ENCODE measurements at places on chromosomes 16 and 17.
A peak's percentile ranks its signal among the peaks of the same experiment; 100 is the strongest.

- DNase-seq = peak; percentile 23
Observed at GRCh38 chr16:3576211-3576610, 992 bp downstream of the NLRC3 start.

DNA sequence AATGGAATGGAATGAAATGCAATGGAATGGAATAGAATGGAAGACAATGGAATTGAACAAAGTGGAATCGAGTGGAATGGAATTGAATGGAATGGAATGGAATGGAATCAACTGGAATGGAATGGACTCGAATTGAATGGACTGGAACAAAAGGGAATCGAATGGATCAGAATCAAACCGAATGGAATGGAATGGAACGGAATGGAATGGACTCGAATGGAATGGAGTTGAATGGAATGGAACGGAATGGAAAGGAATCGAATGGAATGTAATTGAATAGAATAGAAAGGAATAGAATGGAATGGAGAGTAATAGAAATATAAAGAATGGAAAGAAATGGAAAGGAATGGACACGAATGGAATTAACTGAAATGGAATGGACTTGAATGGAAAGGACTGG lies 475.2 kb upstream of the WSB1 start:
- no peak for DNase-seq

DNA sequence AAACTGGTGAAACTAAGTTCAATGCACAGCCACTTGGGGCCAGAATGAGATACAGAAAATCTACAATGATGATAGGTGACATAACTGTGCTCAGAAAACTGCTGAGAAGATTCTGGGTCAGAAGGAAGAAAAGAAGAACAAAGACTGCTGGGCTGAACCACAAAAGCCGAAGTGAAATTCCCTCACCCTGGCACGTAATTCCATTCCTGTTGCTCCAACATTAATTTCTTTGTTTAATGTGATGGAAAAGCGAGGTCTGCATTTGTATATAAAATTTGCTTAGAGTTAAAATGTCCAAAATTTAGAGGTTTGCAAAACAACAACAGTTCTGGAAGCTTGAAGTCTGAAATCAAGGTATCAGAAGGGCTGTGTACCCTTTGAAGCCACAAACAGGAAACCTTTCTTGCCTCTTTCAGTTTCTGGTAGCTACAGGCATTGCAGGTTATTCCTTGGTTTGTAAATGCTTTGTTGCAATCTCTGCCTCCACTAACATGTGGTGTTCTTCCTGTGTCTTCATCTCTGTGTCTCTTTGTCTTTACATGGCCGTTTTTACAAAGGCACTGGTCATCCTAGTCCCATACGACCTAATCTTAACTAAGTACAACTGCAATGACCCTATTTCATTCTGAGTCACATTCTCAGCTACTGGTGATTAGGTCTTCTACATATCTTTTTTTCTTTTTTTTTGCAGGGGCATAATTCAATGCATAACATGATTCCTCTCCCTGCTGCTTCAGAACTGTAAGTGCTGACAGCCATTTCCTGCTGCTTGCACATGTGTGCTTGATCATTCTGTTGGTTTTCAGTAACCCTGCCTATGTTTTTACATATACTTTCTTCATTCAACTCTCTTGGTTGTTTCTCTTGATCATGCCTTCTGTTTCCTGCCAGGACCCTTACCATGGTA lies 603.0 kb upstream of the CDH8 start:
- no peak for DNase-seq

DNA sequence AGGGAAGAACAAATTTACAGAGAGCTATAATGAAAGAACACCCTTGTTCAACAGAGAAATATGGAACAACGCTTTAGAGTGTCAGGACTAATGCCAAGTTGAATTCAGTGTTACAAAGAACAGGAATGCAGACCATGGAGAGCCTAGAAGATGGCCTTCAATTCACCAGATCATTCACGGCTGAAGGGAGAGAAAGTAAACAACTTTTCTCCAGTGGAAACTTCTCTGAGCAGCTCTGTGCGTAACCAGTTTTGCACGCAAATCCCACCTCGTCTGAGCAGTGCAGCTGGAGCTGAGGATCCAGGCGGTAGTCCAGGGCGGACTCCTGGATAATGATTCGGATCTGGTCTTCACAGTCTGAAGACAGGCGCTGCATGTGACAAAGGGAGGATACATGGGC lies 40.5 kb upstream of the CLEC18B start:
- no peak for DNase-seq

- DNase-seq = no peak
Observed at GRCh38 chr17:61167075-61167474, 232.6 kb upstream of the TBX2 start.

GRCh38 chr16:8816967-8817655 lies 19.5 kb downstream of the PMM2 start:
- peak; percentile 21 for DNase-seq

DNA sequence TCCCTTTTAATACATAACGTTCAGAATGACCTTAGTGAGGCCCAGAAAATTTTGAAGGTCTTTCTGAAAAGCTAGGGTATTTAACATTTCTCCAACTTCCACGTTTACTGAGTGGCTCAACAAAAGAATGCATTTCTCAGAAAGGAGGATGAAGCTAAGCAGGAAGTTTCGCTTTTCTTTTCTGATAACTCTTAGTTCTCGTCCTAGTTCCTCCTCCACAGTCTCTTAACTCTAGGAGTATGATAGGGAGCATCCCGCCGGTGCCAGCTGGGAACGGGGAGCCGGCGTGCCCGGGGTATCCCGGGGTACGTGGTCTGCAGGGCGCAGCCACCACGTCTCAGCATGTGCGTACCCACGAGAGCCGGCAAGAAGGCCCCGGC lies 363 bp downstream of the KARS1 start:
- no peak for DNase-seq

DNA sequence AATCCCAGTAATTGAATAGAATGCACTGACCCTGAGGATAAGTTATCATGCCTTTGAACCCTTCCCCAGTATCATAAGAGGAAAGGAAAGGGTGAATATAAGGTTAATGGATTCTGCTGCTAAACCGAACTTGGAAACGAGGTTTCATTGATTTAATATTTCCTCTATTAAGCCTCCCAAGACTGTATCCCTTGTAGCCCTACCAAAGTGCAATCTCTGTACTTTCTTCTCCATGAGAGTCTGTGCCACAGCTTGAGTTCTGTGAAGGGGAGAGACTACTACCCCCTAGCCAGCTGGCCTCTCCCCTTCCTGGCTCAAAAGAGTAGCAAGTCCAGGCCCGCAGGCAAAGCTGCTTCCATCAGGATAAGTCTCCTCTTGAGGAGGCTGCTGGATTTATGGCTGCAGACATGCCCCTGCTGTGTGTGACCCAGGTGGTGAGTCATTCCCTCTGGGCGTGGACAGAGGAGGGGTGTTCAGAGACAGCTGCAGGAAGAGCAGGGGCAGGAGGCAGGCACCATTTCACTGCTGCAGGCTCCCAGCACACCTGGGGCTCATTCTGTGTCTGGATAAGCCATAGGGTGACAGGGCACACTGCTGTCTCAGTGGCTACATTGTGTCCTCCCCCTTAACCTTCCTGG lies 58.4 kb downstream of the TOM1L2 start:
- no peak for DNase-seq

DNA sequence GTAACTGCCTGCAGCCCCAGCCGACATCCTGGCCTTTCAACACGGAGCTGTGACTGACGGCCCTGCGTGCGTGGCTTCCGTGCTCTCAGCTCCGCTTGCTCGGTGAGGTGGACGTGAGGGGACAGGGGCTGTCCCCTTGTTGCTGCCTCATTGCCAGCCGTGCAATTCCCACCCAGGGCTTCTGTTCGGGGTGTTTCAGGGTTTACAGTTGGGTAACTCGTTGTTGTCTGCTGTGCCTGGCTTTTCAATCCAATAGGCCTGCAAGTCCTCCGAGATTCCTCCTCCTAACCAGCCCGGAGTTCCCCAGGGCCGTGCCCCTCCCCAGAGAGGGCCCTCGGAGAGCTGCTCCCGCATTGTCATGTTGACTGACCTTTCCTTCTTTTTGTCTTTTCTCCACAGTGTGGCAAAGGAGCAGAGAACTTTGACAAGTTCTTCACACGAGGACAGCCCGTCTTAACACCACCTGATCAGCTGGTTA lies 31.4 kb upstream of the CACNG5 start:
- no peak for DNase-seq

DNA sequence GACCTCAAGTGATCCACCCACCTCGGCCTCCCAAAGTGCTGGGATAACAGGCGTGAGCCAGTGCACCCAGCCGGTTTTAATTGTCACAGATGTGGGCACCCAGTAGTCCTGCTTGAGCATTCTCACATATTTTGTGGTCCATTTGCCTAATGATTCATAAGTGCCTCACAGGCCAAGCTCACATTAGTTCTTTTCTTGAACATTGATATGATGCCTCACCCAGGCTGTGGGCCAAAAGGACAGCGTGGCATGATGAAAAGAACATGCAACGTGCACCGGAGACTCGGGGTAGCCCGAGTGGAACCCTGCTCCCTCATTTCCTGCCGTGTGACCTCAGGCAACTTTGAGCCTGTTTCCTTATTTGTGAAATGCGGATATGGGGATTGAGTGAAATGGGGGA lies 181.9 kb downstream of the SNX29 start:
- DNase-seq = no peak

- DNase-seq = no peak
Observed at GRCh38 chr17:60832151-60832585, 154.5 kb downstream of the BCAS3 start.

GRCh38 chr16:85891776-85892166 lies 7.2 kb upstream of the IRF8 start:
- DNase-seq = no peak

DNA sequence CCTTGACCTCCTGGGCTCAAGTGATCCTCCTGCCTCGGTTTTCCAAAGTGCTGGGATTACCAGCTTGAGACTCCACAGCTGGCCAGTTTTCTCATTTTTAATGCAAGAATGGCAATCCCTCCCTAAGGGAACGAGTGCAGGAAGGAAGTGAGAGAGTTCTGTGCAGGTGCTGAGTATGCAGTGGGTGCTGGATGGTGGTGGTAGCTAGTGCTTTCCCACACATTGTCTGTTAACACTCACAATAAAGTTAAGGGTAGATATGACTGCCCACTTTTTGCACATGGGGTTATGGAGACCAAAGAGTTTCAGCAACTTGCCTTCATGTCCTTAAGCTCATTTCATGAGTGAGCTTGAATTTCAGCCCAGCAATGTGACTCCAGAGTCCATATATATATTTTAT lies 18.5 kb downstream of the RGS9 start:
- no peak for DNase-seq

- no peak for DNase-seq
Observed at GRCh38 chr16:23334457-23334853, 32.4 kb downstream of the SCNN1B start.

- DNase-seq = no peak
Observed at GRCh38 chr16:57701759-57702371, 7.3 kb downstream of the DRC7 start.

- DNase-seq = no peak
Observed at GRCh38 chr17:73462823-73463222, 151.0 kb upstream of the CDC42EP4 start.

GRCh38 chr16:22948603-22949368 lies 134.8 kb downstream of the HS3ST2 start:
- DNase-seq = peak; percentile 36

DNA sequence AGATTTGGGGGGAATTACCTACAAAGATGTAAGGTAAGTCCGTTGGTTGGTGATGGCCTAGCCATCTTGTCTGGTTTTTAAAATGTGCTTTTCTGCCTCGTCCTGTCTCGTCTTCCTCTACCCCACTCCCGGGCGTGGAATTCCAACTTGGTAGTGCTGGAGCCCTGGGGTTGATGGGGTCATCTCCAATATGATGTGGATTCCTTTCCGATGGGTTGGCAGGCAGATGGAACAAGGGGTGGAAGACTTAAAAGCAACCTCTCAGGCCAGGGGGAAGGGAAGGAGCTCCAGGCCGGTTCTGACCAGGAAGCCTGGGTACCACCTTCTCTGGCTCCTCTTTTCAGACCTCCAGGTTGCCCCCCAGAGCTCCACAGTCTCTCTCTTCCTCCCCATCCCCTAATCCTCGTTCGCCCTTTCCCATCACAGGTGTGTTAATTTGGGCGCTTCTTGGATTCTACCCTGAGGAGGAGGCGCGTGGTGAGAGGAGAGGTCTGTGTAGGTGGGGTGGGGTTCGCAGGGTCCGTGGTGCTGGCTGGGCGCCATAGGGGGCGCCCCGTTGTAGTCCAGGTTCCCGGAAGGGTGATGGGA lies 5.1 kb upstream of the HOXB2 start:
- no peak for DNase-seq

DNA sequence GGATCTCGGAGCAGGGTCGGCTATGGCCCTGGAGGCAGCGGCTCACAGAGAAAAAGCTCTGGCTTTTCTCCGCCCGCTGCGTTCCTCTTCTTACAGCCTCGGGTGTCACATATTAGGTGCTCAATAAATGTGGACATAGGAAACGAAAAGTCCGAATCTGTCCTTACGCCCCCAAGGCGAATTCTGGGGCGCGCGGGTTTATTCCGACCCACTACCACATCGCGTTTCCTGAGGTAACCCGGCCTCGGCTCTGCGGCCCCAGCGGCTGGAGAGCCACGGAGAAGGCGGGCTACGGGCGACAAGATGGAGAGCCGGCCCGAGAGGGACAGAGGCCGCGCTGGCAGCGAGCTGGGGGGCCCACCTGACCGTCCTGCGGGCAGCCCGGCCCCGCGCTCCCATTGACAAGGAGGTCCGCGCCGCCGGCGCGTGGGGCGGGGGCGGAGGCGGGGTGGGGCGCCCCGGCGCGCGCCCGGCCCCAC lies 573 bp upstream of the GNAO1 start:
- DNase-seq = no peak

GRCh38 chr16:25799816-25800215 lies 108.1 kb downstream of the HS3ST4 start:
- DNase-seq = no peak

DNA sequence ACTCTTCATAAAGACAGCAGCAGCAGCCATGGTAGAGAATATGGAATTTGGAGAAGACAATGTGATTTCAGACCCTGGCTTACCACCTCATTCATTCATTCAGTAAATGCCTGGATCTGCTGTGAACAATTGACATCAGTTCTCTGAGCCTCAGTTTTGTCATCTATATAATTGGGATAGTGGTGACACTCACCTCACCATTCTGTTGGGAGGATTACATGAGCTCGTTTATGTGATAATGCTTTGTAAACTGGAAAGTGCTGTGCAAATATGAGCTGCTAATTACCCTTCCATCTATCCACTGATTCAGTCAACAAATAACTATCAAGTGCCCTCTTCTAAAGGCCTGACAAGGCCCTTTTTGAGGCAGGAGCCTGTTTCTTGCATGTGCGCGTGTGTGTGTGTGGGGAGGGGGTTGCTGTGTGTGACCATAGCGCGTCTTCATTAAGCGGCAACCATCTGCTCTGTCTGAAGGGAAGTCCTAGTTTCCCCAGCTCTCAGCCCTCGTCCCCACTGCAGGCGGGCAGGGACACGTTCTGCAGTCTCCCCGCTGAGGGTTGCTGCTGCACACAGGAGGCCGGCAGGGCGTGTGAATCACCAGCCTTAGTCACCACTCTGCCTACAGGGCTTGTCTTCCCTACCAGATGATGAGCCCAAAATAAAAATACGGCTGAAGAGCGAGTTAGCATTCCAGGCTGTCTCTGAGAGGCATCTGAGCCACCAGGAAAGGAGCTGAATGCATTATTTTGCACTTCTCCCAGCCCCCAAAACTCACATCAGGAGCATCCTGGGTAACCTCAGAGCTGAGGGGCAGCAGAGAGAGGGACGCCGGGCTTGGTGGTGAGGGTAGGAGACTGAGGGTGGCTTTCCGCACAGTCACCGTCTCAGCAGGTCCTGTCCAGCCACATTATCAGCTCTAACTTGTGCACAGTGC lies 19.9 kb downstream of the ARL4D start:
- no peak for DNase-seq
